Activated CD4-positive, CD25-positive, alpha-beta regulatory T cell (primary cell): ENCODE measurements at places on chromosomes 2 and 18.

DNA sequence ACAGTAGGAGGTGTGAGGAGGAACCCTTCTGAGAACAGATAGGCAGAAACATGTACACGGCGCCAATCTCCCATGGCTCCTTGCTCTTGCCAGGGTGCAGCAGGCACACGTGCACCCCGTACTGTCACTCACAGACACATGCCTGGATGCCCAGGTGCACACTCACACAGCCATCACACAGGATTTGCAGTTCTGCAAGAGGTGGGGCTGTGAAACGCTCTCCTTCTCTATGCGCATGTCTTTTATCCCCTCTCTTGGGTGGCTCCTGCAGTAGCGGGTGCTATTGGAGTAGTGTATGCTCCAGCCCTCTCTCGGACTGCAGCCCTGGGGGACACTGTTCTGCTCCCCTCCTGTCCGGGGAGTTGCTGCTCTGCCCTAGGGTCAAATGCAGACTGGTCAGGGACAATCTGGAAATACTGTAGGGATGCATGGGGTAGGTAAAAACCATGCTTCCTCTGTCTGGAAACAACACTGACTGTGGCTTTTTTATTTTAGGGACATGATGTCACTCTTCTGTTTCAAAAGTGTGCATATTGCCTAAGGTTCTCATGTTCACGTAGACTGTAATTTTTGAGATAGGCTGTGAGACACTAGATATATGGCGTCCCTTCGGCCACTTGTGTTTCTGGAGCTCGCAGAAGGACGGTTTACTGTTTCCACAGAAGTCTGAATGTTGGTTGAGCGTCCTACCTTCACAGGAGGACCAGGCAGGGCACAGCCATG is 118.5 kb downstream of the PRKCE start:
- DNase-seq = no peak

GRCh38 chr2:15746703-15747550 is 155.3 kb downstream of the DDX1 start:
- DNase-seq = no peak

GRCh38 chr2:43766006-43766405 is 7.8 kb upstream of the DYNC2LI1 start:
- DNase-seq = no peak

GRCh38 chr2:183383854-183384253 is 259.6 kb downstream of the NUP35 start:
- DNase-seq = no peak
